ENCODE measurements at places on chromosomes 6 and 20.

GRCh38 chr6:170363255-170363654 lies 56.7 kb downstream of the FAM120B start:
- DNase-seq, result no peak

DNA sequence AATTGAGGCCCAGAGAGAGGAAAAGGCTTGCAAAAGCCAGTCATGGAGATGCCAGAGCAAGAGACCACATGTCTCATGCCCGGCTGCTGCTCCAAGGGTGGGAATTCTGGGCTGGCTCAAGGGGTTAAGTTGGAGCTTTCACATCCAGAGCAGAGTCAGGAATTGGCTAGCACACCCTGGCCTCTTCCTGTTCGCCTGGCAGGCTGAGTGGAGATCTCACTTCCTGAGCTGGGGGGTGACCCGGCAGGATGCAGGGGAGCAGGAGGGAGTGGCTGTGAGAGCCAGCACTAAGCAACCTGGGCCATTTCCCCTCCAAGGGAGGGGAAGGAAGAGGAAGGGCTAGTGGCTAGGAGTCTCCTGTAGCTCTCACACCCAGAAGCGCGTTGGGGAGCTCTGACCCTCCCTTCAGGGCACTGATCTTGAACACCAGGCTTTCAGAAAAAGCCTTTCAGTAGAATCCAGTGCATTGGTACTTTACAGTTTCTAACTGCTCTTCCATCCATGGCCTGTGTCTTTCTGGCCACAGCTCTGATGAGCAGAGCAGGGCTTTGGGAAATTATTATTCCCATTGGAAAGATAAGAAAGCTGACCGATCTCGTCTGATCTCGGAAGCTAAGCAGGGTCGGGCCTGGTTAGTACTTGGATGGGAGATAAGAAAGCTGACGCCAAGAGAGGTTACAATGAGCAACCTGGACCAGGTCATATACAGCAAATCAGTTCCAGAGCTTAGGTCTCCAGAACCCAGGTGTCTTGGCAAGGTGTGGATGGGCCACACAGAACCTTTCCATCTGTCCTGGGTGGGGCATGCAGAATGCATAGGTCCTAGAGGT lies 2.2 kb upstream of the CCM2L start:
- no peak for DNase-seq

DNA sequence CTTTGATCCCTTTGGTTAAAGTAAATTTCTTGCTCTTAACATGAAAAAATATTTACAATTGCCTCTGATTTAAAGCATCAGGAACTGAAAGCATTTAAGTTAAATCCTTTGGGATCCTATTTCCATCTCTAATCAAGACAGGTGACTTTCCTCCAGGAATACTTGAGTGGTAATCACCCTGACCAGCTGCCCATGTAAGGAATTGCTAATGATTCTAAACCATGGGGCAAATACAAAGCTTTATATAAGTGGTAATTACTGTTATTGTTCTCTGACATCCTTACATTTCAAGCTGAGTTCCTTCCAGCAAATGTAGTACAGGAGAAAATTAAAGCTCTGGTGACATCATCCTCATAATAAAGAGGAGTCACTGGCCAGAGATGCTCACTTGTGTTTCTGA lies 100.6 kb downstream of the CRYBG1 start:
- DNase-seq, result no peak

DNA sequence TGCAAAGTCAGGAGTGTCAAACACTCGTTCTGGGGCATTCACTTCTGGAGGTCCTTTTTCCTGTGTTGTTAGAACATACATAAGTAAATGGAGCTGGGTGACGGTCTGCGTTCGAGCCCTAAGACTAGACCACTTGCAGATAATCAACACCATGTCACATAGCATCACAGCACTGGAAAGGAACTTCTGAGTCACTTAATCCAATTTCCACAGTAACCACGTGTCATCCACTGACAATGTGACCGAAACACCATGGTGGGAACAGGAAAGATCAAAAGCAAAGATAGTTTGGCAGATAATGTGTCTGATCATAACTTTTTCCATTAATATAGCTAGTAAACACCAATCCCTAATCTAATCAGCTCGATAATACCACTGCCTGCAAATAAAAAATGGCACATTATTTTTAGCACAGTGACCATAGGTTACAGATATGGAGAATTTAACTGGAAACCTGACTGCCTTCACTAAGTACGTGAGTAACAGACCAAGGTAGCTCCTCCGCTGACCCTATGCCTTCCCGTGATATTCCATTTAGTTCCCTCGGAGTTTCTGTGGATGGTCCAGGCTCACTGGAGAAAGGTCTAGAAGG lies 34.8 kb downstream of the WRNIP1 start:
- no peak for DNase-seq

DNA sequence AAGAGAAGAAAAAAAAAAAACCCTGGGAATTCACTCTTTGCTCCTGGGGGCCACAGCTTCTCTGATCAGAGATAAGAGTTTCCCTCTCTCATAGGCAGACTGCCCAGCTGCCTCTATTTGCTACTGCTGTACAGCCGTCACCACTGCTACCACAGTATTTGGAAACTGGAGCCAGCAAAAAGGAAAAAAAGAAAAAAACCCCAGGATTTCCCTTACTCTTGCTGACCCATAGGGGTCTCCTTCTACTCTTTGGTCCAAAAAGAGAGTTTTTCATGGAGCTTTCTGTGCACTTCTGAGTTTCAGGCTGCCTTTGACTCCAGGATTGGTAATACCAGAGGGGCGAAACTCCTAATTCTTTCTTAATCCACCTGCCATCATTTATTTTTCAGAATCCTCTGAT lies 89.7 kb downstream of the MDGA1 start:
- no peak for DNase-seq

DNA sequence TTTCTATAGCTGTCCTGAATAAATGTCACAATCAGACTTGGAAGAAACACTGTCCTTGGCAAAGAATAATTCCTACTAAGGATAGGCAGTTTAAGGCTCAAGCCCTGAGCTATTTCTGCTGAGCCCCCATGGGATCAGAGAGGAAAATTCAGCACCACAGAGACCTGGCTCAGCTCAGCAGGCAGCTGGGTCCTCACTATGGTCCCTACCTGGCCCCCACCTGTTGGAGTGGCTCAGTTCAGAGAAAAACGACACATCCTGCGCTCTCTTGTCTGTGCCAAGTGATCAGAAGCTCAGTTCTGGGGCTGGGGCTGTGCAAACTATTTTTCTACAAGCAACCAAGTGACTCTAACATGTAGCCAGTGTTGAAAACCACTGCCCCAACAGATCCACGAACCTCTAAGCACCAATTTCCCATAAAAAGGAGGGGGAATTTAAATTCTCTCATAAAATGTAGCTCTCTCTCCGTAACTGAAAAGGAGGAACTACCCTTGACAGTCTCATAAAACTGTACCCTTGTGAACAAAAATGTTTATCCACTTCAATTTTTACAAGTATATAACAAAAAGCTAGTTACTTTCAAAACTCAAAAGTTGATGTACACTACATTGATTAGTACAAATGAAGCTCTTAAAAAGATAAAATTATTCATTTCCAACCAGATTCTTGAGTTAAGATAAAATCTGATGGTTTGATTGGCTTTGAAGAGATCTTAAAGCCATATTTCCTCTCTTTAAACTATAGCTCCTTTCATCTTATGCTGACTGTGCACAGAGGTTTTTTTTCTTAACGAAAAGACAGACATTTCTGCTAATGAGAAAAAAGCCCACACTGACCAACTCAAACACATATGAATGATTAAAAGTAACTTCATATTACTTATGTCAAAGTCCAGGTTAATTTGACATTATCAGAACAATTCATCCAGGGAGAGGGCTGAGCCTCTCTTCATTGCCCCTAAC lies 52.0 kb downstream of the KIF13A start:
- no peak for DNase-seq

GRCh38 chr6:170037541-170038250 lies 253.2 kb downstream of the DLL1 start:
- no peak for DNase-seq

DNA sequence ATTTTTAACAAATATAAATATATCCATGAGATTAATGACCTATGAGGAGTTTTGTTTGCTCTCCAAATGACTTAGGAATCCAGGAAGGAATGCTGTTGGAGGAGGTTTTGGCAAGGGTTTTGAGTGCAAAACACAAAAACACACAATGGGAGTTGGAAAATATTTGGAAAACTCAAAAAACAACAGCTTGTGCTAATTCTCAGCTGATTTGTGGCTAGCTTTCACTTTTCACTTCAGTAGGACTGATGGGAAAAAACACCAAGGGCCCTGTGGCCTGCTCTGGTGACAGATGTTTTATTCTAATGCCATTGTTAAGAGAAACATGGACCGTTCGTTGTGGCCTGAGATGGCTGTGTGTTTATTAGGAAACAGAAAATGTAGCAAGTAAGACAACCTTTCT lies 113.9 kb downstream of the ALDH8A1 start:
- DNase-seq, result no peak

- no peak for DNase-seq
Measured at GRCh38 chr6:134675110-134676054, 274.5 kb downstream of the ALDH8A1 start.

DNA sequence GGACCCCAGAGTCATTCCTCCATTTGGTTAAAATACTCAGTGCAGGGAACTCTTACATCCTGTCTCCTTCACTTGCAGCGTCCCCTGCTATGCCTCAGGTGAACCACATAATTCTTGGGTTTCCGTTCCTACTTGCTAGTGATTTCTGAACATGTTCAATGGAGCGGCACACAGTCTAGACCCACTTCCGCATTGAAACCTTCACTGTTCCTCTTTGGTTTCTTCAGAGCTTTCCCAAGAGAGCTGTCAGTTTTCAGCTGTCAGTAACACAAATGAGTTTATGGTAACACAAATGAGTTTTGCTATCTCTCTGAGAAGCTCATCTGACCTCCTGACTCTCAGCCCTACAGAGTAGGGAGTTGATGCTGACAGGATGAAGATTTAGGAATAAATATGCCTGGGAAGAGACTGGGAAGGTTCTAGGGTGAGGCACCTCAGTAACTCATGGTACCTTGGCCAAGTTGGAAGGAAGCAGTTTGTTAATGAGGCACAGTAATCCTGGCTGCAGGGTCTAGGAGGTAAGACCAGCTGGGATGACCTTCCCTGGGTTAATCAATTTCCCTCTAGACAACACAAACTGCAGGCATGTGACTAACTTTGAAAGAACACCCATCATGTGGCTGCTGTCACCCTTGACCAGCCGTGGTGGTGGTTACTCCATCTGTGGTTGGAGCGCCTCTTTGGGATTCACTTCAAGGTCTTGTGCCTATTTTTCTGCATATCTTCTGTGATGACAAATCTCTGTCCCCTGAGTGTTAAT lies 5.4 kb downstream of the SYS1 start:
- no peak for DNase-seq

DNA sequence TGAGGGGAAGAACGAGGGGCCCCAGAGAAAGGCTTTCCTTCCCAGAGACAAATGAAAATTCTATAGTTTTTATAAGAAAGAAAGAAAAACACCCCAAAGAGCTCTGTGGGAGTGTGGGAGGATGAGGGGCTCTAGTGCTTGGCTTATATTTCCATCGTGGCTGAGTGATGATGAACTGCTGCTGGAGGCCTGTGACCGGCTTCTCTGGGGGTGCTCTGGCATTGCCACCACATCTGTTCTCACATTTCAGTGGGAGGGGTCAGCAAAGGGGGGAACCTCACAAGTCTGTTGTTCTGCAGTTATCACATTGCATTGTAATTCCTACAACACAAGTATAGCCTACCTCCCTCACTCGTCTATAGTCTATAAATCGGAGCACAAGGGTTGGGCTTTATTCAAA lies 67.6 kb upstream of the BACH2 start:
- DNase-seq, result no peak

GRCh38 chr6:104639668-104640067 lies 220.1 kb downstream of the HACE1 start:
- no peak for DNase-seq

GRCh38 chr20:63665708-63666107 lies 7.6 kb downstream of the RTEL1 start:
- no peak for DNase-seq

DNA sequence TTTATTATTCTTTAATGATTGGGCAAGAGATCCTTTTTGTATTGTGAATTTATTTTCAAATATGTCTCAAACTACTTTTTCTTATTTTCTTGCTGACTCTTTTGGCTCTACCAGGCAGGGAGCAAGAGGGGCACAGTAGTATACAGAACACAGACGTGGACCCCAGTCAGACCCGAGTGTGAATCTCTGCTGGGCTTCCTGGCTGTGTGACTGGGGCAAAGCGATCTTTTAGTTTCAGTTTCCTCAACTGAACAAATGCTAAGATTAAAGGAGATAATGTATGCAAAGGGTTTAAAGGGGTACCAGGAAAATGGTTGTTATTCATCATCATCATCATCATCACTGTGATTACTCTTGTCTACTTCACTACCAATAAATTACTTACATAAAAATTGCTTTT lies 317.5 kb downstream of the HIVEP2 start:
- DNase-seq, result no peak

- DNase-seq, result peak; percentile 77
Measured at GRCh38 chr6:31717499-31718222, 2.5 kb downstream of the LY6G6D start.

- DNase-seq, result peak; percentile 56
Measured at GRCh38 chr20:49712996-49713752, 504 bp downstream of the B4GALT5 start.

DNA sequence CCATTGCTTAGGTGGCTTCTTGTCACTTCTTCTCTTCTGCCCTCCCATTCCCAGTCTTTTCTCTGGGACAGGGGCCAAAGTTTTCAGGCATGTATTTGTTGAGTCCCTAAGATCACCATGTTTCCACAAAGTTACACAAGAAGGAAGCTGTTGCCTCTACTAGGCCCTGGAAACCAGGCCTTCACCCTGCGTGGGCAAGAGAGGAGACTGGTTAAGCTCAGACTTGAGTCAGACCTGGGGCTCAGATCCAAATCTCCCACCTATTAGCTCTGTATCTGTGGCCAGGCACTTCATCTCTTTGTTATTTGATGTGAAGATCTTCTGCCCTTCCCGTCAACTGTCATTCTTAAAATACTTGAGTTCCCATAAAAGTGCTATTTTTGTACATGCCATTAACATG lies 154.6 kb downstream of the SASH1 start:
- DNase-seq, result no peak

- no peak for DNase-seq
Measured at GRCh38 chr20:46756419-46756818, 47.0 kb downstream of the SLC2A10 start.

DNA sequence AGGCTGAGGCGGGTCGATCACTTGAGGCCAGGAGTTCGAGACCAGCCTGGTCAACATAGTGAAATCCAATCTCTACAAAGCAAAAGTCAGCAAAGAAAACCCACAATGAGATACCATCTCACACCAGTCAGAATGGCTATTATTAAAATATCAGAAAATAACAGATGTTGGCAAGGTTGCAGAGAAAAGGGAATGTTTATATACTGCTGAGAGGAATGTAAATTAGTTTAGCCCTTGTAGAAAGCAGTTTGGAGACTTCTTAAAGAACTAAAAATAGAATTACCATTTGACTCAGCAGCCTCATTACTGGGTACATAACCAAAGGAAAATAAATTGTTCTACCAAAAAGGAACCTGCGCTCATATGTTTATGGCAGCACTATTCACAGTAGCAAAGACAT lies 16.7 kb upstream of the GCM1 start:
- no peak for DNase-seq

DNA sequence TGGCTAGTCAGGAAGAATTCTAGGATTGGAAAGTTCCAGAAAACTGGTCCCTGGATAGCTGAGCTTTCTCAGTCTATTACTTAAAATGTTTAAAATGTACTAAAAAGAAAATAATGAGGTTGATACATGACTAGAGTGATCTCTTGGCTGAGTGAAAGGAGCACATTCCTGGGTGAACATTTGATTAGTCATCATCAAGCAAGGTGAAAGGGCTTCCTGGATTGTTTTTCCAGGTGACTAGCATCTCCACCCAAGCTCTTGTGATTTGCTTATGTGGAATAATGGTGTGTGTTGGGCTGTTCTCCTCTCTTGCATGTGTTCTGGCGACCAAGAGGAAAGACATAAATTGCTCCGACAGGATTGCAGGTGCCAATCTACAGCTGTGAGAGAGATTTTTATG lies 42.9 kb downstream of the PKIB start:
- DNase-seq, result peak; percentile 41

Data from Calu3 (cell line).